Endothelial cell of umbilical vein (primary cell): ENCODE measurements at places on chromosomes 2 and 18.

DNA sequence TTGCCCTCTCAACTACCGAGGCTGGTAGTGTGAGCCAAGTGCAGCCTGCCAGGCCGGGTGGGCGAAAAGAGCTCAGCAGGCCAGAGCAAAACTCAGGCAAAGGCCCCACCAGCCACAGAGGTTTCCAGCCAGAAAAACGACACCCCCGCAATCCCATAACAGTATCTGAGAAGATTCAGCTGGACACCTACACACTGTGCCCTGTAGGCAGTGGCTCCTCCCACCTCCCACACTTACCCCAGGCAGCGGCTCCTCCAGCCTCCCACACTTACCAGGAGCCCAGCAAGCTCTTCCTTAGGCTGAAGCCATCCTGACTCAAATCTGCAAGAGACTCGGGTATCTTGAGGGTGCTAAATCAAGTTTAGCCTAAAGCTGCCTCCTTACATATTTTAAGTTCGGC is 15.6 kb upstream of the TMEM18 start:
- DNase-seq: no peak

- no peak for DNase-seq
Observed at GRCh38 chr18:48845174-48845573, 105.6 kb downstream of the SMAD7 start.

- no peak for DNase-seq
Observed at GRCh38 chr2:98857001-98857400, 79.0 kb downstream of the CRACDL start.

DNA sequence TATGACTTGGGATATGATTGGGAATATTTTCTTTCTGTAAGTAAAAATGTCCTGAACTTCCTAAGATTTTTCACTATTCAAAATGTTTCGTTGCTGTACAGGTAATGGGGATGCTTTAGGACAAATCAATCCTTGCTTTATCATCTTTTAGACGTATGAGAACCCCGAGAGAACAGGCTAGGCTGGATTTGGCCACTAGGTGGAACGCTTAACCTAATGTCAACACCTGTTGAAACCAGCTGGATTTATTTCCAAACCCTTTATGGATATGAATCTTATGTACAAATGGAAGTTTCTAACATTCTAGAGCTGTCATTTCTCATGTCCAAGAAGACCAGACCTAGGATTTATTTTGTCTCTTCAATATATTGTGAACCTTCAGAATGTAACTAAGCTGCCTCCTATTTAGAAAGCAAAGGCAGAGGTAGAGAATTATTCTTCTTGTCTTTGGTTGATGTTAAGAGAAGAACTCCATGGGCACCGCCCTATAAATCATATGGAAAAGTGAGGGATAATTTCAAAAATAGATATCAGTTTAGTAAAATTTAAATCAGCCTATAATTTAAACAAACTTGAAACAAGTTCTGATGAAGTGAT is 96.7 kb downstream of the PMAIP1 start:
- DNase-seq: peak; percentile 10

GRCh38 chr2:120791962-120792297 is 56.3 kb downstream of the GLI2 start:
- no peak for DNase-seq

- DNase-seq: no peak
Observed at GRCh38 chr2:3010001-3010400, 367.6 kb downstream of the EIPR1 start.

GRCh38 chr2:109400102-109400501 is 213.7 kb downstream of the SEPTIN10 start:
- DNase-seq: no peak

- DNase-seq: no peak
Observed at GRCh38 chr2:104733226-104733943, 120.5 kb upstream of the POU3F3 start.

- no peak for DNase-seq
Observed at GRCh38 chr2:42801381-42801780, 9.0 kb upstream of the HAAO start.

DNA sequence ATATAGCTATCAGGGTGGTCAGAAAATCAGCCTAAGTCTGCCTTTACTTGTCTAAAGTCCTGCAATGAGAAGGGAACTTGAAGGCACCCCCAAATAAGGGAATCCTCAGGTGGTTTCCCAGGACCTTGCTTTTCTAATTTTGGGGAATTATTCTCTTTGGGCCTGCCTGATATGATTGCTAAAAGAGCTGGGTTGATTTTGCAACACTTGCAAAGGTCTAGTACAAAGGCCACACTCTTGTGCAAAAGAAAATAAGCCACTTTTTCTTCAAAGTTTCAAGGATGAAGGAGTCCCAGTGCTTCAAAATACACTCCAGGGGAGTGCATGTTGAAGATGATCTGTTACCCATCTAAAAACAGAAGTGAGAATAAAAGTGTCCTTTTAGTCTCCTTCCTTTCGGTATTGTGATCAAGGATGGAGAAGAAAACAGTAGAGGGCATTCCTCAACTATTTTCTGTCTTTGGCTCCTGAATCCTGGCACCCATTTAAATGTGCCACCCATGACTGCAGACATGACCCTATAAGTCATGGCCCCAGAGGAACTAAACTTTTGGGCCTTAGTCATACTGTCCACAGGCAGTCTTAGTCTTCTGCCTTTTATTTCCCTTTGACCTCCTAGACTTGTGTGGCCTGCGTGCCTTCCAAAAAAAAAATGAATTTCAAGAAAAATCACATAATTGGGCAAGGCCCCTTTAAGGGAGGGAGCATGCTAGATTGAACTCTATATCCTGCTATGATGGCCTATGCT is 5.1 kb downstream of the SULT1C3 start:
- no peak for DNase-seq

GRCh38 chr2:7014174-7014640 is 97.0 kb downstream of the RNF144A start:
- DNase-seq: no peak

GRCh38 chr2:230765611-230766300 is 53.1 kb downstream of the CAB39 start:
- peak; percentile 91 for DNase-seq

- DNase-seq: no peak
Observed at GRCh38 chr2:48146552-48146951, 240.3 kb upstream of the FBXO11 start.

DNA sequence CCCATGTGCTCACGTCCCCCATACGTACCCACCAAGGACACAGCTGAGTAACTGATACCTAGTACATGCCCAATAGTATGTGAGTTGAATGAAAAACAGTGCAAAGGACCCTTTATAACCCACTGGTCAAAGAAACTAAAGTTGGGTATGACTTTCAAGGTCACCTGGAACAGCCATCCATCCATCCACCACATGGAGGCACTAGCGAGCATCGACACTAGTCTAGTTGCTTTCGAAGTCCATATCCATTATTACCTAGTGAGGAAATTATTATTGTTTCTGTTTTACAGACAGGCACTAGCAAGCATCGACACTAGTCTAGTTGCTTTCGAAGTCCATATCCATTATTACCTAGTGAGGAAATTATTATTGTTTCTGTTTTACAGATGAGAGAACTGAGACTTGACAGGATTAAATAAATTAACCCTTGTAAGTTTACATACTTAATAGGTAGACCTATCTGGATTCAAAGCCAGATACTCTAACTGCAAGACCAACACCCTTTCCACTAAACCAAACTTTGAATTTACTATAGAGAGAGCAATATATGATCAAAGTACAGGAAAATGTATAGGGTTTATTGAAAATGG is 233.7 kb downstream of the METTL4 start:
- DNase-seq: peak; percentile 27

DNA sequence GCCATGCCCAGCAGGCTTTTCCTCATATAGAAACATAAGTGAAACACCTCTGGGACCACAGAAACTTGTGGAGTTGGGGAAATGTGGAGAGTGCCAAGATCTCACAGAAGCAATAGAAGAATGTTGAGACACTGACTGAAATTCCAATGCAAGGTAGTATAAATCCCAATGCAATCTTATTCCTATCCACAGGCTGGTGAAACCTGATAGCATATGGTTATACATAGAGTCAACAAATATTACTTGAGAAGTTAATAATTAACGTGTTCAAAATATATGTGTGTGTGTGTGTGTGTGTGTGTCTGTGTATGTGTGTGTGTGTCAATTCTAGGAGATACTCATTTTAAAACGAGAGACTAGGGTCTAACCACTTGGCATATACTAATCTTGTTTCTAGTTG is 776.8 kb upstream of the ACVR2A start:
- DNase-seq: no peak

- no peak for DNase-seq
Observed at GRCh38 chr18:62663731-62664336, 51.5 kb upstream of the PHLPP1 start.

GRCh38 chr2:134401081-134401497 is 147.2 kb downstream of the MGAT5 start:
- DNase-seq: peak; percentile 93

DNA sequence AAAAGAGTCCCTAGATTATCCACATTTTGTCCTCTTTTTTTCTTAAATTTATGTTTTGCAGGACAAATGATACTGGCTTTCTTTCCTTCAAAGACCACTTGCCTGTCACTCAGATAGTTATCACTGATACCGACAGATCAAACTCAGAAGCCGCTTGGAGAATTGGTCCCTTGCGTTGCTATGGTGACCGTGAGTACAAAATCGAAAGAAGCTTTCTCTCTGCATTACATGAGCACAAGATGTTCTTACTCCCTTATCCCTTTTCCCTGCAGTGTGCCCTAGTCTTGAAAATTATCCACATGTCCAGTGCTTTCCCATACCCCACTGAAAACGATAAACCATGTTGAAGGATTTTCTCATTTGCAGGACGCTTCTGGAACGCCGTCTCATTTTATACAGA is 738.5 kb downstream of the CNTNAP5 start:
- no peak for DNase-seq

DNA sequence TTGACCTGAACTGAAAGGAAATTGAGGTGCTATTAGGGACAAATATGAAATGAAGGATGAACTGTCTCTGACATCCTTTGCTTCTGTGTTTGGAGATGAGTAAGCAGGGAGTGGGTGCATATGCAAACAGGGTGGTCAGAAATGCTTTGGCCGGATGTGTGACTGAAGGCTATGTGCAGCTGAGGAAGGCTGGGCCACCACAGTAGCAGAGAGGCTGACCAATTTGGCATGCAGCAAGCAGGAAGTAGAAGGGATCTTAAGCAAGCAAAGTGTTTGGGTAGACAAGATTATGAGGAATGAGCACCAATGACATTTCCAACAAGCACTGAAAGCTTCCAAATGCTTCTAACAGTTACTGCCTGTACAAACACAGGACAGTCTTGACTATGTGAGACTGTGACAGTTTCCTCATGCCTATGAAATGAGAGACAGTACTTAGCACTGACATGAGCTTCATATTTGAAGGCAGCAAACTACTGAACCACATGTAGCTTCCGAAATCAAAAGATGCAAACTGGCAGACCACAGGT is 3.3 kb upstream of the ACTR3 start:
- DNase-seq: no peak

GRCh38 chr2:12455661-12456060 is 261.1 kb upstream of the TRIB2 start:
- no peak for DNase-seq

DNA sequence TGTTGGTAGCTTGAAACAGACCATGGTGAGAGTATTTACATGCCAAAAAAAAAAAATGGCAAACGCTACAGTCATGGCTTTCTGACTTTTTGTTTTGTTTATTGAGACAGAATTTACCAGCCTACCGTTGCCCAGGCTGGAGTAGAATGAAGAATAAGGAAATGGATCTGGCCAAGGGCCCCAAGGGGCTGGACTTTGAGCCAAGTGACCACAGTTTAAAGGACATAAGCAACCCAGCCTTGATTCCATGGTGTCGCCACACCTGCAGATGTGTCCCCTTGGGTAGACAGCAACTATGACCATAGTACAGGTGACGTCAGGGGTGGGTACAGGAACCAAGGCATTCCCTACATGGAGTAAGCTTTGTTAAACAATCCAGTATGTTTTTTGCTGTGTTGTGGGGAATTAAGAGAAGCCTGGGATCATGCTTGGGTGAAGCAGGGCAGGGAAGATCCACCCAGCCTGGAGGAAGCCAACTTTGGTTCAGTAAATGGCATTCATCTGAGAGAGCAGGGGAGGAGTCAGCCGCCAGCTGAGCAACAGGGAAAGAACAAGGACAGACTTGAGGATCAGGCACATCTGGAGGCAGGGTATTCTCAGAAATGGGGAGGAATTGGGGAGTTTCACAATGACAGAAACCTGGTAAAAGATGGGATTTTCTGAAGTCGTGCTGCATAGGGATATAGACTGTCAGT is 110.3 kb upstream of the SH3BP4 start:
- peak; percentile 14 for DNase-seq

- DNase-seq: no peak
Observed at GRCh38 chr18:66156946-66157687, 406.3 kb downstream of the CDH7 start.

GRCh38 chr18:2986150-2986865 is 26.6 kb downstream of the LPIN2 start:
- no peak for DNase-seq

GRCh38 chr2:202541137-202541536 is 93.6 kb upstream of the FAM117B start:
- peak; percentile 23 for DNase-seq

DNA sequence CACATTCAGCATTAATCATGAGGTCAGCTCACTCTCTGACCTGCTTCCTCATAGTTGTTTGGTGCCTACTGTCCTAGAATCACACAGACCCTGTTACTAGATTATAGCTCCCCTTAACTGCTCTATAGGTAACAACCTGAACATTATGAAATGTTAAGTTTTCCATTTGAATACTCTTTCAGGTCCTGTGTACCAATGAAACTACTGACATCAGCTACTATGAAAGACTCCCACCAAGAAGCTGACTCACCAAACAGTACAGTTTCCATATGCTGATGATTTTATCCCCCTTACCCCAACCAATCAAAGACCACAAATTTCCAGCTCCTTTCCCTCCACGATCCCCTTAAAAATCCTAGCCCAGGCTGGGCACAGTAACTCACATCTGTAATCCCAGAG is 56.3 kb downstream of the SRBD1 start:
- DNase-seq: peak; percentile 45

GRCh38 chr18:14092625-14093306 is 39.5 kb downstream of the ZNF519 start:
- no peak for DNase-seq

DNA sequence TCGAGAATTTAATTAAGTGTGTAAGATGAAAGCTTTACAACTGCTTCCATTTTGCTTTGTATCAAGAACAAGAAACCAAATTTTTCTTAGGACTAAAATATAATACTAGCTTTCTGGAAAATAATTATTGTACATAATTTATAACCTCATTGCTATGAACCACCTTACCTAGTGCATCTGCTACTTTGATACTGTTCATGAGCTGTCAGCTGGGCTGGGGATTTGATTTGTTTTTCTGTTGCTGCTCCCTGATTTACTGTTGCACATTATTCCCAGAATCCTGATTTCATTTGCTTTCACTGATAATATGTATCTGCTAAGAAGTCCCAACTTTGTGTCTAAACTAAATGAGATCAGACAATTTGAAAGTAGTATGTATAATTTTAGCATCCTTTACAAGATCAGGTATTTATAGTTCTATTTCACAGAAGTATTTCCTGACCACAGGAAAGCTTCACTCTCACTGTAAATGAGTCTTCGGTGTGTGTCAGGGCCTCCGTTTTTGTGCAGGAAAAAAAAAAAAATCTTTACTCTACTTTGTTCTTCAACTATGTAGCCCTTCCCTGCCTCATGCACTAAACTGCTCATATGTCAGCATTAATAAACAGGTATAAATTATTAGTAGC is 105.6 kb upstream of the CCDC150 start:
- DNase-seq: no peak
